ENCODE measurements at places on chromosomes 2 and 18. TPM values are rescaled to one million over a fixed set of nuclear protein-coding genes. Genes with fewer than 3 reads are reported as not detected.

TLX2 gene
- total RNA-seq, result not detected

GAL3ST2 gene
- not detected for total RNA-seq

DNA sequence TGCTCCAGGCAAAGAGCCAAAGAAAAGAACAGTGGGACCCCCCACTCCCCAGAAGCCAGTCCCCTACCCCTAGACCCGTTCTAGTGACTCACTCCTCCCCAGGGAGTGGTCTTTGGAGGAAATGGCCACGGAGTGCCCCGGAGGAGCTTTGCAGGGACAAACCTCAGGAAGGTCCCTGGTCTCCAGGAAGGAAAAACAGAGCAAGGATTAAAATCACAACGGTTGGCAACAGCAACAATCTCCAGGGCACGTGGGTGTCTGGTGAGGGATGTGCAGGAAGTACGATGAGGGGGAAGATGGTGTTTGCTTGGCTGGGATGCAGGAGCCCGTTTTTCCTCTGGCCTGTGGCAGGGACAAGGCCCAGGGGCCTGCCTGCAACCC lies 135.0 kb downstream of the SMAD2 start:
- DNase-seq, result peak; percentile 25

- no peak for DNase-seq
Observed at GRCh38 chr2:62265106-62265505, 69.2 kb downstream of the B3GNT2 start.

Data from endothelial cell of umbilical vein (primary cell).